Stimulated activated CD4-positive, alpha-beta T cell treated with anti-CD3 and anti-CD28 coated beads, Interleukin-4, amount 100 ng/mL, for 24 hours (primary cell): ENCODE measurements at places on chromosomes 1 and 21.

- peak; percentile 77 for DNase-seq
Observed at GRCh38 chr1:151443846-151444782, 15.2 kb downstream of the POGZ start.

DNA sequence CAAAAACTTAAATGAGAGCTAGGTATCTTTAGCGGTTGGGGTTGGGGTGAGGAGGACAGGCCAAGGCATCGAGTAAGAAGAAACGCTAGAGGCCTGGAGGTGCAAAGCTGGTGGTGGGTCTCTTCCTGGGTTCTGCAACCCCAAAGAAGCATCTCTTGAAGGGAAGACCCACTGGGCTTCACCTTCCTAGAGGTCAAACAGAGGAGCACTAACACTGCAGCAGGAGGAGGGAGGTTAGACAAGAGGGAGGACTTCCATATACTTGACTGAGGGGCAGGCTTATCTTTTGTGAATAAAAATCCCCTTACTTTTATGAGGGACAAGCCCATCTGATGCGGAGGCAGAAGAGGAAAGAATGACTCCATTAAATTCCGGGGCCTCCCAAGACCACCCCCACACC lies 2.5 kb downstream of the MEX3A start:
- no peak for DNase-seq

GRCh38 chr1:162141281-162142054 lies 72.0 kb downstream of the NOS1AP start:
- DNase-seq, result no peak

DNA sequence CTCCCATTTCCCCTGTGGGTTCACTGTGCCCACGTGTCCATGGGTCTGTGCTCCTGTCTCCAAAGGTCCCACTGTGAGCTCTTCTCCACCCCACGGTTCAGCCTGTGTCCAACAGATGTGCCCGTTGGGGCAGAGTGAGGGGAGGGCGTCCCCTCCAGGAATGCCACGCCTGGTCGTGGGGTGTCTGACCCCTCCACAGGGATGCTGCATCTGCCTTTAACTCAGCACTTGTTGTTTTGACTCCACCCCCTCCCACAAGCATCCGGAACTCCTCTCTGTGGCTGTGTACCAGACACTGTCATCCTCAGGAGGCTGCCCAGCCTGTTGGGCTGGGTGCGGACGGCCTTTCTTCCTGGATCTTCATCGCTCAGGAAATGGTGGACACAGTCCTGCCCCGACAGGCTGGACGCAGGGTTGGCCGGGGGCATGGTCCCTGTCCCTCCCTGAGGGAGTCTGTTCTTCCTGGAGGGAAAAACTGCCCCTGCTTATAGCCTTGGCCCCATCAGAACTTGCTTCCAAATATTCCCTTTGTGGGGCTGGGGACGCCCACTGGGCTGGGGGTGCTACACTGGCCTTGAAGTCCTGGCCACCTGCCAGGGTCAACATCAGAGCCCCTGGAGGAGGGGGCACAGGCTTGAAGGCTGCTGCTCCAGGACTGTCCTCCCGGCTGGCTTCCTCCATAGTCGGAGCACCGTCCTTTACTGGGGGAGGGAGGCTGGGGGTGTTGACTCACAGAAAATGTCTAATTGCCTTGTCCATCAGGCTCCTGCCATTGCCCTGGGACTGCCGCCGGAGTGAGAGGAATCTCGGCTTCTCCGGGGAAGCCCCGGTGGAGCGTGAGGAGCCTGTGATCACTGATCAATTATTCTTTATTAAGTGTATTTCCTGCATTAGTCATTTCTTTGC lies 182.0 kb upstream of the C1orf174 start:
- DNase-seq, result no peak

- DNase-seq, result peak; percentile 64
Observed at GRCh38 chr21:42424914-42425541, 21.3 kb downstream of the UBASH3A start.

DNA sequence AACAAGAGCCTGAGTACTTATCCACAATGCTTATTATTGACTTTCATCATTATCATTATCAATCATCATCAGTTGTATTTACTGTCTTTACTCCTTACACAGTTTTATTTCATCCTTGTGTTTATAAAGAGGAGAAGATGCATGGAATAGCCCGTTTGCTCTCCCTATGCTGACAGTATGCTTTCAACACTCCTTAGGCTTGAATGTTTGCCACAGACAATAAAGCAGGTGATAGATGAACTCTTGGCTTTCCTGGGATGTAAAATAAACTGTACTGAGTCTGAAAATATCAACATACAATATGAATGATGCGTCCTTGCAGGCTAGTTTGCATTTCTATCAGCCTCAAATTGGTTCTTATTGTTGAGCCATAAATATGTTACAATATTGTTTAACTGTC lies 891.8 kb upstream of the NCAM2 start:
- no peak for DNase-seq

- no peak for DNase-seq
Observed at GRCh38 chr1:28354121-28354520, 15.4 kb upstream of the PHACTR4 start.

DNA sequence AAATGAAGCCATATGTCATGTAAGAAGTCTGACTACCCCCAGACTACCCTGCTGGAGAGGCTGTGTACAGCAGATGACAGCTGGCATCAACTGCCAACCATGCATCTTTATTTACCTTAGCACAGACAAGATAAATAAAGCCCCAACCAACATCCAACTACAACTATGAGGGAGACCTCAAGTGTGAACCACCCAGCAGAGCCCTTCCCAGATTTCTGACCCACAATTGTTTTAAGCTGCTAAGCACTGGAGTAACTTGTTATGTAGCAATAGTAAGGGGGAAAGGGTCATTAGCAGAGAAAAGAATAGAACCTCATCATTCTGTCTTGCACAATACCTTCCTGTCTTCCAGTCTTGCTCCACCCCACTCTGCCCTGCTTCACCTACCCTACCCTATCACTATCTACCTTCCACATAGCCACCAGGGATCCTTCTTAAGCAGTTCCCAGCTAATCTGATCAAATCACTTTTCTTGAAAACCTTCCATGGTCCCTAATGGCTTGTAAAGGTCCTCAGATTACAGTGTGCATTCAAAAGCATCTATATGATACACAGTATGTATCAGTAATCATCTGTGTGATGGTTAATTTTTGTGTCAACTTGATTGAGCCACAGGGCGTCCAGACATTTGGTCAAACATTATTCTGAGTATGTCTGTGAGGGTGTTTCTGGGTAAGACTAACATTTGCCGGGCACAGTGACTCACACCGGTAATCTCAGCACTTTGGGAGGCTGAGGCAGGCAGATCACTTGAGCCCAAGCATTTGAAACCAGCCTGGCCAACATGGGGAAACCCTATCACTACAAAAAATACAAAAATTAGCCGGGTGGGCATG lies 19.6 kb upstream of the RBM15 start:
- DNase-seq, result no peak

DNA sequence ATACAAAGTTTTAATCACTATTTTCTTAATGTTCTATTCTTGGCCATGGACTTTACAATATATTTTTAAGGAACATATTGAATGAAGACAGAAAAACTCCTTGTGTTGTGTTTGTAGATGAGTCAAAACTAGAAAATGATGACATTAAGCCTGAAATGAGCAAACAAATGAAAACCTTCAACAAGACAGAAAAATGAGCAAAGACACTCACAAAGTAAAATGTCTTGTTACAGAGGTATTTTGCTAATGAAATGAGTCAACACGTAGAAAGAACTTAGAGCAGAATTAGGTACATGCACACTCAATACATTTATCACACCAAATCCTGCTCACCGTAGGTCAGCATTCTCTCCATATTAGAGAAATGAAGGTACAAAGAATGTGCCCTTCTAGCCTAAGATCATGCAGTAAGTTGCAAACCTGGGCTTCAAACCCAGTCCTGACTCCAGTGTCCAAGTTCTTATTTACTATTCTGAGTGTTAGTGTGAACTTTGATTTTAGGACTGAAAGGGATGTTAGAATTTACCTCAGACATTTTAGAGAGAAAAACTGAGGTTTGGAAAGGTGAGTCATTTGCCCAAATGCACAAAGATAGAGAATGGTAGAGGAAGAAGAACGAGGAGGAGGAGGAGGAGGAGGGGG lies 133.9 kb upstream of the SGIP1 start:
- no peak for DNase-seq

- DNase-seq, result no peak
Observed at GRCh38 chr1:30629501-30629900, 93.9 kb downstream of the MATN1 start.

DNA sequence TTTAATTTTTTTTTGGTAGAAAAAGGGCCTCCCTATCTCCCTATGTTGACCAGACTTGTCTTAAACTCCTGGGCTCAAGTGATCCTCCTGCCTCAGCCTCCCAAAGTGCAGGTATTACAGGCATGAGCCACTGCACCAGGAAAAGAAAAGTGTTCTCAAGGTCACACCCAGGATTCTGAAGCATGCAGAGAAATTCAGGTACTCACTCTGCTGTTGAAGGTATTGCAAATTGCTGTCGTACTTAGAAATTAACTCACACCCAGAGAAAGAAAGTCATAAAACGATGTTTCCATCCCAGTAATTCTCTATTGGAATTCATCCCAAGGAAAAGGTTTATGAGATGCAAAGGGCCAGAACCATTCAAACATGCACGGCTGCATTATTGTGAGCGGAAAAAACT lies 73.7 kb downstream of the DHRS3 start:
- no peak for DNase-seq

GRCh38 chr1:77668924-77669449 lies 13.5 kb downstream of the ZZZ3 start:
- DNase-seq, result no peak

GRCh38 chr1:54774820-54775498 lies 10.6 kb upstream of the PARS2 start:
- DNase-seq, result no peak
